ENCODE measurements at places on chromosomes 2 and 18.

GRCh38 chr2:121472470-121472993 is 58.1 kb upstream of the RNU4ATAC start:
- no peak for DNase-seq

DNA sequence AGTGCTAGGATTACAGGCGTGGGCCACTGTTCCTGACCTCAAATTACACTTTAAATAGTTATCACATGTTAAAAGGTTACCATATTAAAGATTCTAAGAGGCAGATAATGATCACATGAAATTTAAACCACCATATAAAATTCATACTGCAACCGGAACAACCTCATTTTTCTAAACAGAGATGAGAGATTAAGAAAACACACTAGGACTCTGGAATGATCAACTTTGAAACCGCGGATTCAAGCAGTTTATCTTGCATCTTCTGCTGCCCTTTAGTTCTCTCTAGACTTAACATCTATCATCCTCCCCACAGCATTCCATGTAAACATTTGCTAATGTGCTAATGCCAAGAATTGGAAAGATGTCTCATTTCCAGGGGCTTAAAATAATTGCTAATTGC is 115.8 kb downstream of the PIGN start:
- DNase-seq = no peak

DNA sequence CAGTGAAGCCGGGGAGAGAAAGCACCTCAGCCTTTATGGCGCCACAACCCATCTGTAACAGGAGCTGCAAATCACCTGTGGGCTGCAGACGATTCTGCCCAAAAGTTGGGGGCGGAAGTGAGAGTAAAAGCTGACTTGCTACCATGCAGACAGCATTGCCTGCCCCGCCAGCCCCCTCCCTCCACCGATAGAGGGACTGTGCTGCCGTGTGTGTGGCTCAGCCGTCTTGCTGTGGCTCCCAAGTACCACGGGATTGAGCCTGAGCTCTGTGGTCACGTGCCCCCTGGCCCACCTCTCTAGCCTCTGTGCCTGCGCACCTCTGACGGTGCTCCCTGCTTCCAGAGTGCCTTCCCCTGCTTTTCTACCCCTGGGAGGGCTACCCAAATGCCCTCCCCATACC is 79.6 kb downstream of the GLI2 start:
- no peak for DNase-seq

- DNase-seq = no peak
Measured at GRCh38 chr2:150438654-150439053, 48.8 kb downstream of the RND3 start.

GRCh38 chr2:163345795-163346573 is 389.8 kb downstream of the FIGN start:
- DNase-seq = peak; percentile 40

DNA sequence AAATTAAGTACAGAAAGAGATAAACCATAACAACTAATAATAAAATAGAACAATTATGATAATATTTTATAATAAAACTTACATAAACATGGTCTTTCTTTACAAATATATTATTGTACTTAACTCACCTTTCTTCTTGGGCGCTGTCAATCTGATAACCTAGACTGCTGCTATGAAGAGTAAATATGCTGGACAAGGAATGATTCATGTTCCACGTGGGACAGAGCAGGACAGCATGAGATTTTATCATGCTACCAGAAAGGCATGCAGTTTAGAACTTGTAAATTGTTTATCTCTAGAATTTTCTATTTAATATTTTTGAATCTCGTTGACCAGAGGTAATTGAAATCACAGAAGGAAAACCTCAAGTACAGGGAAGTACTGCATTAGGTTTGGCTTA is 210.7 kb downstream of the ANKRD30B start:
- no peak for DNase-seq

GRCh38 chr2:140786585-140786984 is 1344.2 kb downstream of the LRP1B start:
- no peak for DNase-seq

GRCh38 chr18:49023271-49023937 is 72.6 kb upstream of the SMAD7 start:
- DNase-seq = no peak

DNA sequence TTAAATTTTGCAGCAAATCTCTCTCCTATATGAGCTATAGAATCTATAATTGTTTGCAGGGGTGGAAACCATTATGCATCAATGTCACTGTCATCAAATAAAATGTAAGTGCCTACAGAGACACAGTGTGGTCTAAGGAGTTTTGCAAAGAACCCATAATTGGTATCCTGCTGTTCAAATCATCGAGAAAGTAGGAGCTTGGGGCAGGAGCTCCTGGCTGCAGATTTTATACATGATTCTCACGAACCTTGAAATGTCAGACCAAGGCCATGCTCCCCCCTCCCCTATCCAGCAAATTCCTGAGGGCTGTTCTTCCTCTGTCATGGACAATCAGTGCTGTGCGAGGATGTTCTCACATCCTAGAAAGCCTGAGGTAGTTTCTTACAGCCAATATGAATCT is 119.5 kb upstream of the CYRIA start:
- DNase-seq = no peak

- DNase-seq = no peak
Measured at GRCh38 chr2:111519071-111519470, 364.9 kb downstream of the ANAPC1 start.

GRCh38 chr2:233386382-233387041 is 32.2 kb downstream of the DGKD start:
- DNase-seq = peak; percentile 30
